ENCODE measurements at places on chromosomes 11 and 22.

GRCh38 chr11:119727523-119728151, 1.4 kb downstream of the NECTIN1 start:
- DNase-seq: peak; percentile 79

- no peak for DNase-seq
Observed at GRCh38 chr11:90449606-90450005, 226.8 kb upstream of the CHORDC1 start.

DNA sequence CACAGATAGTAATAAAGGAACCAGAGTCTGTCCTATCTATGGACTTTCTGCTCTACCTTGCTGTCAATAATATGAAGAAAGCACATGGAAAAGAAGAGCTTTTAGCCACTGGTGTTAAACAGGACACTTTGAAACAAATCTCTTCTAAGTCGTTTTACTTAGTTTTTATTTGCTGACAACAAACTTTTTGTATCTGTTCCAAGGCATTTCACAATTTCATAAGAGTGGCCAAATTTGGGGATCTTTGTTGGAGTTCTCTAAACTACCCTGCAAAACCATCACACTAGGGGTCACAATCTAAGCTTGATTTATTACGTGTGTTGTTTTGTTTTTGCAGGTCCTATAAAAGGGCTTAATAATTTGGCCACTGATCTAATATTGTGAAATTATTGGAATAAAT, 54.4 kb downstream of the BBOX1 start:
- no peak for DNase-seq

GRCh38 chr11:128896356-128896755, 5.2 kb downstream of the KCNJ5 start:
- DNase-seq: no peak

DNA sequence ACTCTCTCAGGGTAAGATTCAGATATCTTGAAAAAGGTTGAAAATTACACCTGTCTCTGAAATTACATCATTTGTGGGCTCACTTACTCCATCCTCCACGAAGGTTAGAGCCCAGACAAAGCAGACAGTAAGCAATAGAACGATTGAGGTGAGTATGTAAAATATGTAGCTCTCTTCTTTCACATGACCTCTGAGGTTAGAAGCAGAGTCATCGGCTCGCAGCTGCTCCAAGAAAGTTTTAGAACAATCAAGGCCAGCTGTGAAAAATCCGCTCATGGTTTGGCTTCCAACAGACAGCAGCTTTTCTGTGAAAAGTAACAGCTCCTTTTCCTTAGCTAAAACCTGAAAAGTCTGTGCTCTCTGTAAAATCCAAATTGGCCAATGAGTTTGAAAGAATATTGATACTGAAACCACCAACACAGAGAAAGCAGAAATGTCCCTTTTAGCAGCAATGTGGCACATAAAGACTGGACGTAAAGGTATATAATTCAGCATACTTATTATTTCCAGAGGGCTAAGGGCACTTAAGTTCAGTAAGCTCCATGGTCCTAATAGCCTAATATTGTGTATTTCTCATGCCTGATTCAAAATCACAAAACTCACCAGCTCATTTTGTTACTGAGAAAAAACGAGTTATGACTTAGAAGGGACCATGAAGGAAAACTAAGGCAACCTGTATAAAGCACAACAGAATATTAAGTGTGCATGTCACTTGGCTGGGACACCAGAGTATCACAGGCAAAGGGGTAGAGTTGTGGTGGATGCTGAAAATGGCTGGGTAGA, 78.2 kb downstream of the FAM76B start:
- DNase-seq: no peak

DNA sequence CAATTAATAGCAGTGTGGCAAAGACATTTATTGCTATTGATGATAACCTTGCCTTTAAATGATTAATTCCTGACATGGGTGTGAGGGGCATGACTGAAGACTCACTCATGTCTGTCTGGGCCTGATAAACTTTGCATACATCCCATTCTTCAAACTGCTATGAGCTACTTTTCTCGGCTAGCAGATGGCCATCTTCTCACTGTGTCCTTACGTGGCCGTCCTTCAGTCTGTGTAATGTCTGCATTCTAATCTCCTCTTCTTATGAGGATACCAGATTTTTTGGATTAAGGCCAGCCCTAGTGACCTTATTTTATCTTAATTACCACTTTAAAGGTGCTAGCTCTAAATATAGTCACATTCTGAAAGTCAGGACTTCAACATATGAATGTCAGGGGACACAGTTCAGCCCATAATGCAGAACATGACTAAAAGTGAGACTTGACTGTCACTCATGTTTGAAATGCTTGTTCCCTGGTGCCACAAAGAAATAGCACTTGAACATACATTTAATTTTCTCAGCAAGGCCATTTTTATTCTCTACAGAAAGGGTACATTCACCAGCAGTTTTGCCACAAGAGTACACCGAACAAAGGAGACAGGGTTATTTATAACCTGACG, 32.3 kb downstream of the OR10A6 start:
- no peak for DNase-seq

- no peak for DNase-seq
Observed at GRCh38 chr11:18773681-18774080, 17.9 kb downstream of the PTPN5 start.

DNA sequence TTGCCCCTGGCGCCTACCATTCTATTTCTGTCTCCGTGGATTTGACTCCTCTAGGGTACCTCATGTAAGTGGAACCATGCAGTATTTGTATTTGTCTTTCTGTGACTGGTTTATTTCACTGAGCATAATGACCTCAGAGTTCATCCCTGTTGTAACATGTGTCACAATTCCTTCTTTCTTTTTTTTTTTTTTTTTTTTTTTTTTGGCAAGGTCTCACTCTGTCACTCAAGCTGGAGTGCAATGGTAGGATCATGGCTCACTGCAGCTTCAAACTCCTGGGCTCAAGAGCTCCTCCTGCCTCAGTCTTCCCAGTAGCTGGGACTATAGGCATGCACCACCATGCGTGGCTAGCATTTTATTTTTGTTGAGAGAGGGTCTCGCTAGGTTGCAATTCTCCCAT, 74.0 kb upstream of the SEPTIN5 start:
- no peak for DNase-seq

- DNase-seq: no peak
Observed at GRCh38 chr22:24414984-24415945, 12.1 kb upstream of the ADORA2A start.

GRCh38 chr22:38540701-38541100, 29.3 kb downstream of the DMC1 start:
- DNase-seq: no peak

- peak; percentile 65 for DNase-seq
Observed at GRCh38 chr11:96464700-96465307, 75.0 kb downstream of the JRKL start.

GRCh38 chr22:43889860-43890253, 2.0 kb downstream of the PNPLA5 start:
- no peak for DNase-seq

DNA sequence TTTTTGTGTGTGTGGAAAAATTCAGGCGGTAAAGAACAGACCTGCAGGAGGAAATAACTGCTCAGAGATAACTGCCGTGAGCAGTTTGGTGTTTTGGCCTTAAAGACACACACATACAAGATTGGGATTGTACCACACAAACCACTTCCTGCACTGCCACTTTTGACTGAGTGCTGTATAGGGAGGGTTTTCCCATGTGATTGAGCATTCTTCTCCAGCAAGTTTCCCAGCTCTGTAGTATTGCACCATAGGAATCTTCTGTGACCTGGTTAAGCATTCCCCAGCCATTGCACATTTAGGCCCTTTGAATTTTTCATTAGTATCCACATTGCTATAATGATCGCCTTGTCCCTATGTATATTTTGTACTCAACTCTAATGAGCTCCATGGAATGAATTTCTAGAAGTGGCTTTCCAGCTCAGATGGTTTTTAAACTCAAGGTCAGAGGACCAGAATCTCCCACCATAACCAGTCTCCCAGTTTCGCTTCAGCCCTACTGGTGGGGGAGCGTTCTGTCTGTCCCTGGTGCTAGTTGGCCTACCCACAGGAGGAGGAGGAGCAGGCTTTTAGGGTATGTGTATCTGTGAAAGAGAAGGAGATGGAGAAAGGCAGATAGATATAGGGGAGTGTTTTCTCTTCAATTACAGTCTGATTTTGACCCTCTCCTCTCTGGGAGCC, 9.3 kb downstream of the CD82 start:
- DNase-seq: no peak

DNA sequence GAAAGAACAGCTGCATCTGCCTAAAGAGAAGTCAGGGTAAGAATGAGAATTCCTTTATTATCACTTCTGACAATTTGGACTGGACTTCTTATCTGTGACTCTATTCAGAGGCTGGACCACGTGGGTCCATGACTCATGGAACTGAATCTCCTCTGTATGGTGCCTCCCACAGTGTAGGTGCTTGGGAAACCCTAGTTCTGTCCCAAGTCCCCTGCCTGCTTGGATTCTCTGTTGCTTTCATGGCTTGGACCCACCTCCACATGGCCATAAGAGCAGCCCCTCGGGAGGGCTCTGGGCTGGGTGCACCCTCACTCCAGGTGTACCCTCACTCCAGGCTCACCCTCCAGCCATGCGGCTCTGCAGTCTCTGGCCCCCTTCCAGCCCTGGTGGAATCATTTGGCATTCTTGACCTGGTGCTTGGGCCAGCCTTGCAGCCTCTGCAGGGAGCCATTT, 153.4 kb downstream of the CACNA1I start:
- DNase-seq: no peak

DNA sequence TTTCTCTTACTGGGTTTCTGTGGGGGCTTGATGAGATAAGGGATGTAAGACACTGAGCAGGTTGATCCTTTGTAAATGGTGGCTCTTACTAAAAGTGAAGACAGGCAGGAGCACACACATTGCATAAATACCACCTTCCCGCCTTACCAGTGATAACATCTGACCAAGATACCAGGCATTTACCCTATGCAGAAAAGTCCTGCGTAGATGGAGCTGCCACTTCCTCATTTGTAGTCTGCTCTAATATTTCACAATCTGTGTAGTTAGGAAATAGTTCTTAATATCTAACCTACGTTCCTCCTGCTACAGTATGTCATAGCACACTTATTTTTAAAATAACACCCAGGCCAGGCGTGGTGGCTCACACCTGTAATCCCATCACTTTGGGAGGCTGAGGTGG, 23.9 kb upstream of the SWAP70 start:
- no peak for DNase-seq

- DNase-seq: peak; percentile 98
Observed at GRCh38 chr11:111765984-111766833, at the start of gene PPP2R1B. TSS of gene PPP2R1B (minus strand) at chr11:111766389. CDS start at chr11:111766361, 28 bp downstream.

DNA sequence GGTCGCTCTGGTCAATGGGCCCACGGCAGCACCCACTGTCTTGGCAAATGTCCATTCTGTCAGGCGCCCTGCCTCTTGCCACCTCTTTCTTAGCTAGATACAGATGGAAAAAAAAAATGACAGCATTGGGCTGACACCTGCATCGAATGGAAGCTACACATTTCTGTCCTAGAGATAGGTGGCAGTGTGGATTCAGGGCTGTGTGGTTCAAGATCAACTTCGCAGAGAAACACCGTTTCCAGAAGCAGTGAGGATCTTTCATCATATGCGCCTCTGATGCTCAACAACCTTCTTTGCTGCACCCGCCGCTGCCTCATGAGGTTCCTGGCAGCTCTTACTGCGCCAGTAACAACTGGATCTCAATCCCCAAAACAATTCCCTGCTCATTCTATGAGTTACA, 236.3 kb downstream of the KIRREL3 start:
- DNase-seq: no peak

GRCh38 chr11:79538775-79539174, 97.9 kb upstream of the TENM4 start:
- no peak for DNase-seq

DNA sequence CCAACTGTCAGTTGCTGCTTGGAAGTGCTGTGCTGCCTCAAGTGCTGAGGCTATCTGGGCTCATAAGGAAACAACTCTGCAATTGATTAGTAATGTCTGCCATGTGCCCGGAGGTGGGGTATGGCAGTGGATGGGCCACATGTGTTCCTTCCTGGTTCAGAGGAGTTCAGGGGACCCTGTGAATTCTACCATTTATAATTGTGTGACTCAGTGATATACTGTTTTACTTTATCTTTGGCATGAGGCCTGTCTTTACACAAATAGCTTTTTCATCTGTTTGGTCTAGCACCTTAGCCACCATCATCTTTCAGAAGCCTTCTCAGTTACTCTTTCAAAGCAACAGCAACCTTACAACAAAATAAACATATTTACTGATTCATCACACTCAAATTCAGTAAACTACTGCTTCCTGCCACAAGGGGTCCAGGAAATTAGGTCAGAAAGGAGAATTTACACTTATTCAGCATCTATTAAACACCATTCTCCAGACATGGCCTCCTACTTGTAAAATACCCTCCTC, 20.9 kb downstream of the DKK3 start:
- no peak for DNase-seq

GRCh38 chr11:125777309-125777708, 1.3 kb downstream of the PATE2 start:
- no peak for DNase-seq

DNA sequence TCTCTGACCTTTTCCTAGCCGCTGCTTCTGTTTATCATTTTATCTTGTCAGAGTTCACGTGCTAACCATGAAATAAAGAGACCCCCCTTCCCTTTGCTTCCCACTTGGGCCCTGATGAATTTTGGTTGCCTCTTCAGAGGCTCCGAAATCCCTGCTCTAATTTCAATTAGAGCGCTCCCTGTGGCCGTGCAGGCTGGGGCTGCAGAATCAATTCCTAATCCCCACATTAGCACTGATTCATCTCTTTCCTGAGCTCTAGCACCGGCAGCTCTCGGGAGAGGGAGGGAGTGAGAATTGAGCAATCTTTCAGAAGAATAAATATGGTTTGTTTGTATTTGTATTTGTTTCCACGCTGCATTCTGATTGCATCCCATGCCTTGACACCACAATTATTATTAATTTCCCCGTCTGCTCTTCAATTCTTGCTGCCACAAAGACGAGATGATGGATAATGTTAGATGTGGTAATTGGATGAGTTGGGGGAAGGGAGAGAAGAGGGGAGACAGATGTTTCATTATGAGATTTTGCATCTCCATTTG, 76.9 kb downstream of the NTM start:
- DNase-seq: no peak

GRCh38 chr22:50505276-50505775, 2.2 kb downstream of the LMF2 start:
- DNase-seq: no peak

- peak; percentile 78 for DNase-seq
Observed at GRCh38 chr22:24437741-24438328, 10.4 kb downstream of the ADORA2A start.

GRCh38 chr11:8601376-8602133, 7.5 kb upstream of the STK33 start:
- no peak for DNase-seq

DNA sequence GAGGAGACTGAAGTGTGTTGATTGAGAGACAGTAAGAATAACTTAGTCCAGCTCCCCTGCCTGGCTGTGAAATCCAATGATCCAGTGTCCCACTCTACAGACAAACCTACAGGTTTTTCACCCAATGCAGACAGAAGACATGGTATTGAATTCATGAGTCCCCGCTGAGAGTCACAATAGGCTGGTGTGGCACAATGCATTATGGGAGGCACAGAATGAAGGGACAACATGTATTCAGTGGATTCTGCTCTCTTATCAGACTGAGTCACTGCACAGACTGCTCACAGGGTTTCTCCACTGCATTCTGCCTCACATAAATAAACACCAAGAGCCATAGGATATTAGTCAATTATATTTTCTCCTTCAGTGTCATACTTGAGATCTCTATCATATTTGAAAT, 55.2 kb upstream of the TOP3B start:
- DNase-seq: no peak

Measured in GM20000 (cell line).